ENCODE measurements at places on chromosomes 11 and 22.
A peak's percentile ranks its signal among the peaks of the same experiment; 100 is the strongest.

GRCh38 chr22:36329254-36330078 lies 58.3 kb downstream of the MYH9 start:
- DNase-seq, result peak; percentile 71

DNA sequence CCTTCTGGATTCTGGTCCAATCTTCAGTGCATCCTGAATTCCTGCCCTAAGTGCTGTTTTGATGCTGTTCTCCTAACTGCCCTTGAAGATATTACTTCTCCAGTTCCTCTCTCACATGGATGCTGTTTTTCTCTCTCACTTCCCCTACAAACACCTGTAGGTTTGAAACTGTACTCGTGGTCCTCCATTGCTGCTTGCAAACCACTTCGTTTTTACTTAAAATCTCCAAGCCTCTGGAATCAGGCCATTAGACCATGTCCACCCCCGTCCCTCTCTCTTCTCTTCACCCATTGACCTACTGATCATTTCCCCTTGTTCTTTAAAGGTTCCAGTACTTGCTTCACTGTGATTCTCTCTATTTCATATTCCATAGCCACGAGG lies 988.1 kb downstream of the NTM start:
- DNase-seq, result no peak

DNA sequence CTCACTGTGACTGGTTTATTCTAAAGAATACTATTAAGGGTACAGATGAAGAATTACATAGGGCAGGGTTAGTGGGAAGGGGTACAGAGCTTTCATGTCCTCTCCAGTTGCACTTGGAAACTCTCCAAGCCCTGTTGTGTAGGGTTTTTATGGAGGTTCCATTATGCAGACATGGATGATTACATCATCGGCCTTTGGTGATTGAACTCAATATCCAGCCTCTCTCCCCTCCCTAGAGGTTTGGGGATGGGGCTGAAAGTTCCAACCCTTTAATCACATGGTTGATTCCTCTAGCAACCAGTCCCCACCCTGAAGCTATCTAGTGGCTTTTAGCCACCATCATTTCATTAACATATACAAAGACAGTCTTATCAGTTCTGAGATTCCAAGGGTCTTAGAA lies 472.6 kb downstream of the BUD13 start:
- DNase-seq, result no peak

- no peak for DNase-seq
Measured at GRCh38 chr11:86627776-86628455, 44.5 kb downstream of the ME3 start.

DNA sequence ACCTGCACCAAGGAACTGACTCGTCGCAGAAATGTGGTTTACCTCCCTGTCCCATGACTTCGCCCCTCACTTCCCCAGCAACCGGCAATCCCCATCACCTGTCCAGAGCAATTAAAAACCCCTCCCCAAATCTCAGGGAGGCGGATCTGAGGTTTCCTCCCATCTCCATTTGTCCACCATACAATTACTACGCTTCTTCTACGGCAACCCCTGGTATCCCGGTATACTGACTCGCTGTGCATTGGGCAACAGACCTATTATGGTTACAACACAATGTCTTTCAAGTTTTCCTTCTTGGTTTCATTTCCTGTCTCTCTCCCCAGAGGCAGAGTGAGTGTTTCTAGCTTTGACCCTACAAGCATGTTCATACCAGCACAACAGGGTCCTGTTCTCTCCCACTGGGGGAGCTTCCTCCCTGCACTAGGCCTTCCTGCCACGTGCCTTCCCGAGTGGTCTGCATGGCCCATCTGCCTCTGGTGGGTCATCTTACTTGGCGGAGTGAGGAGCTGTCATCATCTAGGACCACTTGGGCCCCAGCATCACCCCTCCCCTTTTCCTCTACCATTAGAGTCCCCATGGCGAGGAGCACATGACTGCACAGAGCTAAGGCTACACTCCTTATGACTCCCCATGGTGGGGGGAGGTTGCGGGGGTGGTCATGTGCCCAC lies 30.3 kb upstream of the NAP1L4 start:
- no peak for DNase-seq

DNA sequence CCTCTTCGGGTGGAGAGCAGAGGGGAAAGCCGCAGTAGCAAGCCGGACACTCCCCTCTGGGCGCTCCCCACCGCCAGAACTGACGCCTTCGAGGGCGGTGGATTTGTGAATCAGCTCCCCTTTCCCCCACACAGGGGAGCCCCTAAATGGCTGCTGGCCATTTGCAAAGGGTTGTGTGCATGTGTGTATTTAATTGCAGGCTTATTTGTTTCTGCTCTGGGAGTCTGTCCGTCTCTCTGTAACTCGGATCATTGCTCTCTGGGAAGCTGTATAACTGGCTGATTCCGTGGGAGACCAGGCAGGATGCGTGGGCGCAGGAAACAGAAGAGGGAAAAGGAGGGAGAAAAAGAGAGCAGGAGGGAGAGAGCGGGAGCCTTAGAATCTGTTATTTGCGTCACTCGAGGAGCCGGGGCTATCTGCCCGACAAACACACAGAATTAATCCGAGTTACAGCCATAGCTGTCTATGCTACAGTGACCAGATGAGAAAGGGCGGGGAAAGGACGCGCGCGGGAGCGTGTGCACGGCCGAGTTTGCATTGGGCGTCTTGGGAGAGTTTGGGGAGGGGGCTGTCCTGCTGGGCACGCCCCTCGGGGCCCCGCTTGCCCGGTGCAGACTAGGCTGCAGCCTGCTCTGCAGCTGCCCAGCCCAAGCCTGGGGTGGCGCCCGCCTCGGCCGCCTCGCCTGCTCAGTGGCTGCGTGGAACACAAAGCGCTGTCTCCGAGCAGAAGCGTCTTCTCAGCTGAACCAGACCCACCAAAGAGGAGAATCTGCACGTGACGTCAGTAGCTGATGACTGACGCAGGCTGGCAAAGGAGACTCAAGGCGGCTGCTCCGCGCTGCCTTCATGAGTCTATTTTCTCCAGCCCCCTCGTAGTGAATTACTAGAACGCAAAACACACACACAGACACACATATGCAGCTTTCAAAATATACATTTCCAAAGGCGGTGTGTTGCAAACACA lies 105.3 kb upstream of the HSD17B12 start:
- no peak for DNase-seq

GRCh38 chr11:128509621-128510389 lies 77.6 kb downstream of the ETS1 start:
- no peak for DNase-seq

- DNase-seq, result no peak
Measured at GRCh38 chr11:126450806-126451205, 95.3 kb downstream of the ST3GAL4 start.

DNA sequence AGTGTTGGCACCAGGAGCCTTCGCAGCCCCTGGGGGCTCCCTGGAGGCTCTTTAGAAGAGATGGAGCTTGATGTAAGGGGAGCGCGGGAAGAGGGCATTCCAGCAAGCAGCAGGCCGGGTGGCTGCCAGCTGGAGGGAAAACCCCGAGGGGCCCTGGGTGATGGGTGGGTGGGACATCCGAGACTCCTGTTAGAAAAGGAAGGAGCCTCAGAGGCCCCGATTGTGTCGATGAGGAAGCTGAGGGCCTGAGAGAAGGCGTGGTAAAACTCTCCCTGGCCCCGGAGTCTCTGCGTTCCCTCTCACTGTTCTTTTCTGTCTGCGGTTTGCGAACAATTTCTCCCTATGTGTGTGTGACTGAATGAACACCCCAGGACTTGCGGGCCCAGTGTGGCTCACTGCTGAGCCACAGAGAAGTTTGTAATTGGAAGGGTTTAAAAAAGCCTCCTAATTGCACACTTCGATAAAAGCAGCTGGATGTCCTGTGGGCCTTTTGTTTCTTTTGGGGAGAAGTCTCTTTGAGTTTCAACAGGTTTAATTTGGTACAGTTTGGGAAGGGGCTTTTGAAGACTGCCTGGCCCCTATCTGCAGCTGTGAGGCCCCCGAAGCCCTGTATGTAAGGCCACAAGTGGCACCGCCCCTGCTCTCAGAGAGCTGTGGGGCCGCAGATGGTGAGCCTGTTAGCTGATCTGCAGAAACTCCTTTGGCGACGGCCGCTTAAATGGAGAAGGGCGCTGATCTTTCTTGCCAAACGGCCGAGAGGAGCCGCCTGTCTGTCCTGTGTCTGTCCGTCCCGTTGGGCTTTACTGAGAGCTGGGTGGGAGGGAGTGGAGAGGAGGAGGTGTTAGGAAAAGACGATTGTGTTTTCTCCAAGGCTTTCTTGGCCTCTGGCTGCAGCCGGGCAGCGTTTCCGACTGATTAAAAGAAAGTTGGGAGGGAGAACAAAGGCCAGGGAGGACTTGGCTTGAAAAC lies 2.0 kb downstream of the FBLN1 start:
- DNase-seq, result no peak

DNA sequence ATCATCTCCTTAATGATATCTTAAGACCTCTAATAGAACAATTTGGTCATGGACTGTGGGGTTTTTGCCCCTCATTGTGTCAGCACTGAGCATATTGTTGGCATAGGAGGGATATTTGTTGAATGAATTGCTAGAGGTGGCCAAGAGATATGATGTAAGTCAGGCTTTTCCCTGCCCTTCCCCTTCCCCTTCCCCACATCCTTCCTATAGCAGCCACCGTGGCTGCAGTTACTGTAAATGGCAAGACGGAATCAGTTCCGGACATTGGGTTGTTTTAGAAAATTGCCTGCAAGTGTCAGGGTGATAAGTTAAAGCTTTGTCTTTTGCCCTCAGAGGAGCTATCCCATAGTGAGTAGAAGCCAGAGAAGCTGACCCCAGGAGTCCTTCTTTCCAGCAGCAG lies 23.0 kb downstream of the LIMK2 start:
- no peak for DNase-seq

DNA sequence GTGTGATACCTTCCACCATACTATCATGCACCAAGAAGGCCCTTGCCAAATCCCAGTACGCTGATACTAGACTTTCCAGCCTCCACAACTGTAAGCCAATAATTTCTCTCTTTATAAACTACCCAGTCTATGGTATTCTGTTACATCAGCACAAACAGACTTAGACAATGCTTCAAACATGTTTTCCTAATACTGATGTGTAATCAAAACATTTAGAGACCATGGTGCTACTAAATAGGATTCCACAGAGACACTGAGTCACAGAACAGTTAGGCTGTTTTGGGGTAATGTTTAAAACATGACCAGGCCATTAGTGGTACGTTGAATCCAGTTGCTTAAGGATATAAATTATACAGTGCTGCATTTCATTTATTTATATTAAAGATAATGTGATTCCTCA lies 103.7 kb downstream of the PICALM start:
- no peak for DNase-seq

DNA sequence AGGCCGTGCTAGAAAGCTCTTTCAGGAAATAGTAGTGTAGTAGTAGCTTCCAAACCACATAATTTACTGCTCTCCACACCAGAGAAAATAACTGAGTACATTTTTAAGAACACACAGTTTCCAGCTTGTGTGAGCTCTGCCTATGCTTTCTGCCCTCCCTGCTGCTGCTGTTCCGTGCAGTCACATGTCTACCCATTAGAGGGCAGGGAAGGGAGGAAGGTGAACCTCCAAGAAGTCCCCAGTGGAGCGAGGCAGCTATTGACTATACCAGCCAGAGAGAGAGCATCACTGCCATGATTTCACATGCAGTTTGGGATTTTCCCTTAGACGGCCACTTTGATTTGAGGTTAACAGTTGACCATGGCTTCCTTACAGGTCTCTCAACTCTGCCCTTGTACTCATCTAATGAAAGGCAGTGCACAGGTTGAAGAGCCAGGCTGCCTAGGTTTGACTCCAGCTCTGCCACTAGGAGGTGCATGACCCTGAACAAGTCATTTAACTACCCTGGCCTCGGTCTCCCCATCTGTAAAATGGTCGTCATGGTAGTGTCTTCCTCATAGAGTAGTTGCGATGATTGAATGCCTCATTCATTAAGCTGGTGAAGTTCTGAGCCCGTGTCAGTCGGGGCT lies 19.7 kb upstream of the CTTN start:
- DNase-seq, result no peak

DNA sequence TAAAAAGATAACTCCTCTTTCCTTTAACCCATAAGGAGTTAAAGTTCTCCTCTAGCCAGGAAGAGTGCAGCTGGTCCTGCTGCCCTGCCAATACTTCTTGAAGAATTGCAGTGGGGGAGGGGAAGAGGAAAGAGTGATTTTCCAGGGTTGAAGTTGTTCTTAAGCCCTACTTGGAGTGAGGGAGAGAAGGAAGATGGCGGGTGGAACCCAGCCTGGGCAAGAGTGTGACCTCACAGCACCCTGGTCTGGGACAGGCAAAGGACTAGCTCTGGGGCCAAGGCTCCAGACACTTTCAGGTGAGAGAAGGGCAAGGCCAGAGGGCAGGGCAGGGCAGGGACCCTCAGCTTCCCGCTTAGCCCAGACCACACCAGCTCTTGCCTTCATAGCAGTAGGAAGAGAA lies 6.6 kb downstream of the TNKS1BP1 start:
- DNase-seq, result no peak

- DNase-seq, result no peak
Measured at GRCh38 chr11:36229091-36229705, 60.0 kb downstream of the COMMD9 start.

DNA sequence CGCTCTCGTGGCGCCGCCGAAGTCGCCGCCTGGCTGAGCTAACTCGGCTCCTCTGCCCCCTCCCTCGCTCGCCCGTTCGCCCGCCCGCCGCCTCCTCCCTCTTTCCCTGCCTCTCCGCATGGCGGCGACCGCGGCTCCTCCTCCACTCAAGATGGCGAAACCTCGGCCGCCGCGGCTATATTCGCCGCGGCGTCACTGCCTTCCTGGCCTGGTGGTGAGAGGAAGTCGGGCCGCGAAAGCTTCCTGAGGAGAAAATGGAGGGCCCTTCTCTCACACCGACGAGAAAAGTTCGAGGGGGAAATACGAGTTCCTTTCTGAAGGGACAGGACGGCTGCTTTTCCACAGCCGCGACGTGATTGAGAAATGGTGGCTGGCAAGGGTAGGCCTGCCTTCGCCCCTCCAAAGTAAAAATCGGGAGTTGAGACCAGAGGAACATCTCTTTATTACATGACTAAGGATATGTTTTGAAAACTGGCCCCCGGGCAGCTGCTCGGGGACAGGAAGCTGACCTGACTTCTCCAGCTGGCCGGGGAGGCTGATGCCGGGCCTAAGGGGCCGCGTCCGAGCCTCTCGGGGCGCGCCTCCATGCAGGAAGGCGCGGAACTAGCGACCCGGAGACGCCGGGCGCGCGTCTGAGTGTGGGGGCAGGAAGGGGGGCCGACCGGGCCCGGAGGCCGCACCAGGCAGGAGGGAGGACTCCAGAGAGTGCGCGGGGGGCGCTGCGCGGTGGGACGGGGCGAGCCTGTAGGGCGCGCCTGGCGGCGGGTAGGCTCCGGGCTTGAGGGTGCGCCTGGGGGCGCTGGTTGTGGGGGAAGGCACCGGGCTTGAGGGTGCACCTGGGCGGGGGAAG lies at the start of gene DDX6:
TSS of gene DDX6 (minus strand) at position 54 of the 850 bp plus-strand sequence. CDS start 4,913 bp downstream, outside the sequence.
- DNase-seq, result peak; percentile 87

GRCh38 chr22:44086271-44087088 lies 62.4 kb downstream of the PARVB start:
- DNase-seq, result no peak
